CD4-positive, alpha-beta memory T cell (primary cell): ENCODE measurements at places on chromosomes 4 and X. TPM values are rescaled to one million over a fixed set of nuclear protein-coding genes. Genes with fewer than 3 reads are reported as not detected.
A peak's percentile ranks its signal among the peaks of the same experiment; 100 is the strongest.

DNA sequence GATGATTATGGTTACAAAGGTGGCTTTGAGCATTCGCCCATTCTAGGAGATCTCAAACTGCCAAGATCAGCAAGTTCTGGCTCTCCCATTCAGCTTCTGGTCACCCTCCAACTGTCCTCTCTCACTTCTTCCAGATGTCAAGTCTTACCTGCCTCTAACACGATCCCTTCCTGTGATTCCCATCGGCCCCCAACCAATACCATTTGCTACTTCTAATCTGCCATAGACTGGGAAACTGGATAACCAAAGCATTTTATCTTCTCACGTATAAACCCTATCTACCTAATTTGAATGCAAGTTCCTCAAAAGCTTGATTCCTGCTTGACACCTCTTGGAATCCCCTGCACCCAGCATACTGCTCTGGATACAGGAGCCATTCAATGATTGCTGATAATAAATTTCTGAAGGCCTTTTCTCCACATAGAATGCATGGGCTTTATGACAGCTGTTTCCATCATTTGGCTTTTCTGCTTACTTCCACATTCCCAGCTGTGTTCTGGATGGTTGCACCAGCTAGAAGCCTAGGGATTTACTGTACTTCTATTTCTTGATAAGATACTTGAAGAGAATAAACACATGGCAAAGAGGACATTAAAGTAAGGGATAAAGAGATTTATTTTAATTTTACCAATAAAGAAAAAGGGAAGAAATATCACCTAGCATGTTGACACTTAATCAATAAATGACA lies 9.6 kb downstream of the GPC4 start:
- DNase-seq = no peak

The REPS2 gene
- total RNA-seq = 1.4 TPM

DNA sequence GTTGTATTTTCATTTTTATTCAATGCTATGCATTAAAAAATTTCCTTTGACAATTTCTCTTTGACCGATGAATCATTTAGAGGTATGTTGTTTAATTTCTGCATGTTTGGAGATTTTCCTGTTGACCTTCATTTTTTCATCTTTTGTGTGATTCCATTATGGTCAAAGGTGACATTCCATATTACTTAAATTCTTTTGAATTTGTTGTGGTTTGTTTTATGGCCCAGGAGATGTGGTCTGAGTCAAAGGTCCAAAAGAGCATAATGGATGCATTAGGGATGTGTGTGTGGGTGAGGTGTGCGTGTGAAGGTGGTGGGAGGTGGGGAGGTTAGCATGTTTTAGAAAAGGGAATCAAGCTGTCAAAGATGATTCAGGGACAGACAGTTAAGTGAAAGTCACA lies 76.0 kb upstream of the GIMD1 start:
- DNase-seq = no peak

- no peak for DNase-seq
These were observed 14.2 kb upstream of the DCAF4L1 start for GRCh38 chr4:41967392-41967791.

The SLC4A4 gene
- total RNA-seq = 0.78 TPM

GRCh38 chr4:10082459-10083272 lies 33.9 kb downstream of the WDR1 start:
- DNase-seq = no peak

DNA sequence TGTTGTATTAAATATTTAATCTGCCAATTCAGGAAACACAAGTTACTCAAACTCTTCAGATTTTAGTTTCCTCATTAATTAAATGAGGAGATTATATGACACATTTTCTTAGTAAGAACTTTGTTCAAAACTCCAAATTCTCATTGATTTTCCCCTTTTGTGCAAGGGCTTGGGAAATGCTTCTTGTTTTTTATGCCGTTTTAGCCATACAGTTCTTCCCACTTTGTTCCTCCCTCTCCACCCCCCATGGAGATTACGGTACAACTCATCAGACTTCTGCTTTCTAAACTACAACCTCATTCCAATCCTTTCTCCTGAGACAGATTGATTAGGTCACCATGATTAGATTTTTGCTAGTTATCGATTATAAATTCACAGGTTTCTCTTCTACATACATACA lies 10.9 kb upstream of the BBS7 start:
- no peak for DNase-seq

- DNase-seq = no peak
These were observed 8.9 kb upstream of the ZNF141 start for GRCh38 chr4:328729-329128.

The PWWP3B gene
- not detected for total RNA-seq

DNA sequence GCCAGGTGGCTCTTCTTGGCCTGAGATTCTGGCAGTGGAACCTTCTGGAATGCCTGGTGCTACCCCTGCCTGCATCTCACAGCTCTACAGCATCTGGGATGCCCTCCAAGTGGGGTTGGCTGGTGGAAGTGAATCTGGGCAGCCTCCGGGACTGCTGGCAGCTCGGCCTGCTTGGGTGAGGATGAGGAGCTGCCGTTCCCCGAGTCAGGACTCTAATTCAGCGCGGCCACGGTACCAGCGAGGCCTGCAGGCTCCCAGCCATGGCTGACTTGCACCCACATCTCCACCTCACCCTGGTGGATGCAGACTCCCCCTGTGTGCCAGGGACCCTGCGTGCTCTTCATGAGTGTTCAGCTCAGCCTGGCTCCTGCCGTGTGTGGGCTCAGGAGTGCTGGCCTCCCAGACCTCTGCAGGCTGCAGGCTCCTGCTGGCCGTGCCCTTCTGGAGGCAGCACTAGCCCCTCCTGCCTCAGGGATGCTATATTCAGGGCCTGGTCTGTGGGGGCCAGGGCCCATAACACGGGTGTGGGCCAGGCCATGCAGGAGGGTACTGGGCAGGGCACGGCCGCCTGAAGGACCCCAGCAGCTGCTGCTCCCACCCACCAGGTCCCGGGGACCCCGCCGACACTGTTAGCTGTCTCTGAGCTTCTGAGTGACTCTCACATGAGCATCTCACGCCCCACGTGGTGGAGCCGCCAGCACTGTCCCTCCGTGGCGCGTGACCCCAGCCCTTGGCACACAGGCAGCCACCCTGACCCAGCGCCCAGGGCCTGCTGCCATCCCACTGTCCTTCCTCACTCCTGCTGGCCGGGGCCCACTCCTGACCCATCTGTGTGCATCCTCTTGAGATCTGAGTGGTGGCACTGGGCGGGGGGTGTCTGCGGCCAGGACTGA lies 10.6 kb downstream of the UVSSA start:
- DNase-seq = peak; percentile 35

The MAGEA9B gene
- not detected for total RNA-seq

- no peak for DNase-seq
These were observed 72.1 kb downstream of the BEND4 start for GRCh38 chr4:42080306-42080705.

- DNase-seq = no peak
These were observed 608.6 kb upstream of the NR3C2 start for GRCh38 chr4:149050840-149051239.

DNA sequence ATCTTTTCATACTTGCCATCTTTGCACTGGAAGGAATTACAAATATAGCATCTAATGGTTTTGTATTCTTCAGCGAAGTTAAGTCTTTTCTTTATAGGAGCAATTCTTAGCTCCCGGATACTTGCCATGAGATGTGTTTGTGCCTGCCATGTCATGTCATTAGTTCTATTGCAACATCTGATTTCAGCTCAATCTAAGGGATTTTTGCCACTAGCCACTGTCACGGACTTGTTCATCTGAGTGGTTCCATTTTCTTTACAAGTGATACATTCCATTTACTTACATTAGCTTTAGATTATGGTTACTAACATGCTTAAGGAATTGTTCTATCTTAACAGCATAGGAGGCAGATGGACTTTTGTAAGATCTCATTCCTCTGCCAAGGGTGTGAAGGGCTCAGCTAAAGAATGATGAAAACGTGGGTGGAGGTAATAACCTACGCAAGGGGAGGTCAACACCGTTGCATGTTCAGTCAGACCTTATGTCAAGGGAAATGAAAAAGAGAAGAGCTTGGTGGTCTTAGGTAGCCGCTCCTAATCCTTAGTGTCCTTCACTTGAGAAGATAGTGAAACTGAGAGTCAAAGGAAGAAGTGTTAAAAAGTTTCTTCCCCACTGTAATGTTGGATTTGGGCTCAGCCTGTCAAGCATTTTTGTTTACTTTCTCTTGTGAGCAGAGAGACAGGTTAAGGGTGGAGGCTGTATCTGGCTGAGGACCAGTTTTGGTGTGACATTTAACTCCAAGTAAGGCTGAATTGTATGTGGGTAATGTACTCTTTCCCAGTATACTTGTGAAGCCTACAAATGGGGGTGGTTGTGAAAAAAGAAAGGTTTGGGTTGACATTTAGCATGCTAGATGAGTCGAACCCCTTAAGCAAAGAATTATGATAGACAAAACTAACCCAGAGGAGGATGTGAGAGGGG lies 3.6 kb upstream of the KLHL2 start:
- DNase-seq = no peak
